ENCODE measurements at places on chromosomes 12 and 14.

GRCh38 chr12:132558042-132558856, 52.1 kb downstream of the LRCOL1 start:
- DNase-seq: peak; percentile 21

- DNase-seq: no peak
These were observed 1665.8 kb upstream of the FLRT2 start for GRCh38 chr14:83864106-83864505.

DNA sequence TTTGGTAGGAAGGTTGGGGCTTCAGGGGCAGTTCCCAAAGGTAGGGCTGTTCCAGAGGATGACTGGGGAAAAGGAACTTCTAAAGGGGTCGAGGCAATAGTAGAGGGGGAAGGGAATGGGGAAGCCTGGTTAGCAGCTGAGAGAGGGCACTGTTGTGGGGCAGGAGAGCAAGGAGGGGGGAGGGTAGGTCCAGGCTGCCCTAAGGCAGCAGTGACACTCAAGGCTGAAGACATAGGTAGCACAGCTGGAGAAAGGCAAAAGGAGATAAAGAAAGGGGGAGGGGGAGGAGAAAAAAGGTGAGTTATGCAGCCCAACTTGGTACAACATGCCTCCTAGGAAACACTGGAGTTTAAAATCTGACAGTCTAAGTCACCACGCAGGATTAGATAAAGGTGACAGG, 3.9 kb downstream of the NACA start:
- DNase-seq: no peak

- no peak for DNase-seq
These were observed 73.9 kb downstream of the EP400 start for GRCh38 chr12:132023658-132024057.

DNA sequence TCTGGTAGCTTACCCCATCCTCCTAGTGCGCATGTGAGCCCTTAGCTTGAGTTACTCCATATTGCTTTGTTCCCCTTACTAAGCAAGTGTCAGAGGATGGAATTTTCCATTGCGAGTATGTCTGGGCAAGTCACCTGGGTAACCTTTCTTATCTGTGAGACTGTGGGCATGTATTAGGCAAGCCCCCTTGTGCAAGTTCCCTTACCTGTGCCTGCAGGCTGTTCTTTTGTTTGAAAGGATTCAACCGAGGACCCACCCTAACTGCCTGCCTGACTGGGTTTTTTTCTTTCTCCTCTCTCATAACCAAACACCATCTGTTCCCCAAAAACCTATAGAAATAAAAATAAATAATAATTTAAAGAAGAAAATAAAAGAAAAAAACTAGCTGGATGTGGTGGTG, 22.3 kb upstream of the PPP2R5E start:
- DNase-seq: no peak

- no peak for DNase-seq
These were observed 377.7 kb downstream of the SLC16A7 start for GRCh38 chr12:59973515-59973914.

GRCh38 chr12:53754188-53754585, 2.4 kb upstream of the CISTR start:
- no peak for DNase-seq

DNA sequence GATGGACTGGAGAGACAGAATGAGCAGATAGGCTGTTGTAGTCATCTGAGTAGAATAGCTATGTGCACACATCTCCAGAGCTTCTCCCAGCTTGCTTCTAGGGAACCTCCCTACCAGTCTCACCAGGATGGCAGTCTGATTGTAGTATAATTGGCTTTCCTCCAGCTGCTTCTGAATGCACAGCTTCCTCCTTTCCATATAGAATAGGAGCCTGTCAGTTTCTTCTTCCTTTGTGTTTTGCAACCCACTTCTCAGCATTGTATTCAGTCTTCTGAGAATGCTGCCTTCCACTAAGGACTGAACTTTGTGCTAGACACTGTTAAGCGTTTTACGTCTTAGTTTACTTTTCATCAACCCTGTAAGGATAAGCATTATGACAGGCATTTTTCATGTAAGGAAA, 2.2 kb upstream of the CSAD start:
- DNase-seq: no peak

- DNase-seq: no peak
These were observed 60.7 kb downstream of the POLR3B start for GRCh38 chr12:106417926-106418910.

GRCh38 chr12:14185427-14186192, 179.9 kb upstream of the ATF7IP start:
- DNase-seq: peak; percentile 7

DNA sequence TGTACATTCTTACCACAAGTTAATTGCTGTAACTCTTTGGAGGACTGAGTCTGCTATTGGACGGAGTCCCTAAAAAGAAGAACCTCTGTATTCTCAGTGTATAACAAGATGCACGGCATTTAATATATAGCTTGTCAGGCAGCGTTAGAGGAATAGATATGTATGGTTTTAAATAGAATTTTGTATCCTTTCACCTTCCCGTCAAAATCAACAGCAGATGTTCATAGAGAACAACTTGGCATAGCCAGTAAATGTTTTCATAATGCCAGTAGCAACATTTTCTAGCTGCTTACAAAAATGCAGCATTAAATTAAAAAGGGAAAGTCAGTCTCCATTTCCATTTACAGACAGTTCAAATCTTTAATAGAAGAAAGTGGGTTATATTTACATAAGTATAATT, 6.8 kb downstream of the SCYL2 start:
- no peak for DNase-seq

DNA sequence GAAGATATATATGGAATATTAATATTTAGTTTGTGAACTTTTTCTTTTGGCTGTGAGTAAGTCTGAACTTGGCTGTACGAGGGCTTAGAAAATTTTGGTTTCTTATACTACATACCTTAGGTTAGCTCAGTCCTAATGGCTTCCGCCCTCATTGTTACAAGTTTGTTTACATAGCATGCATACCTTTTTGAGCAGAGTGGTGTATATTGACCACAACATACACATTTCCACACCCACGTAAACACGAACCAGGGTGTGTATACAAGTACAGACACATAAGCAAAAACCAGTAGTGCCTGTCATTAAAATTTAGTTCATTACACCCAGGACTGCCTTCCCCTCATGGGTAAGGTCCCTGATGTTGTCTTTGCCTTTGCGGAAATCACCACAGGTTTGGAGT, 230.2 kb upstream of the RGS6 start:
- DNase-seq: no peak

GRCh38 chr12:123344086-123344485, 20.6 kb downstream of the SBNO1 start:
- DNase-seq: no peak

DNA sequence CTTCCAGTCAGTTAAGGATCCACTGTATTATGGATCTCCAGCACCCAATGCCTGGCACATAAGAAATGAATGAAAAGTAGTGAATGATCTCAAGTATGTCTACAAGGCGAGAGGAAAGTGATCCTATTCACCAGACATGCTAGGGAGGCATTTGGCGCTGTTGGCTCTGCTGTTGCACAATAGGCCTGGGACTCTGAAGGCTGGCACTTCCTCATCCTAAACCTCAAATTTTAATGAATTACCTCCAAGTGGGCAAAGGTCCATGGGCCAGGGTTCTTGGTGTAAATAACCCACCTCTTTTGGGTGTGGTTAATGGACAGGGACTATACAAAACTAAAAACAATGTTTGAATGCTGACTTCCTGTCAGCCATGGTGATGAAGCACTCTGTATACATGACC, 173.4 kb upstream of the PZP start:
- DNase-seq: no peak

DNA sequence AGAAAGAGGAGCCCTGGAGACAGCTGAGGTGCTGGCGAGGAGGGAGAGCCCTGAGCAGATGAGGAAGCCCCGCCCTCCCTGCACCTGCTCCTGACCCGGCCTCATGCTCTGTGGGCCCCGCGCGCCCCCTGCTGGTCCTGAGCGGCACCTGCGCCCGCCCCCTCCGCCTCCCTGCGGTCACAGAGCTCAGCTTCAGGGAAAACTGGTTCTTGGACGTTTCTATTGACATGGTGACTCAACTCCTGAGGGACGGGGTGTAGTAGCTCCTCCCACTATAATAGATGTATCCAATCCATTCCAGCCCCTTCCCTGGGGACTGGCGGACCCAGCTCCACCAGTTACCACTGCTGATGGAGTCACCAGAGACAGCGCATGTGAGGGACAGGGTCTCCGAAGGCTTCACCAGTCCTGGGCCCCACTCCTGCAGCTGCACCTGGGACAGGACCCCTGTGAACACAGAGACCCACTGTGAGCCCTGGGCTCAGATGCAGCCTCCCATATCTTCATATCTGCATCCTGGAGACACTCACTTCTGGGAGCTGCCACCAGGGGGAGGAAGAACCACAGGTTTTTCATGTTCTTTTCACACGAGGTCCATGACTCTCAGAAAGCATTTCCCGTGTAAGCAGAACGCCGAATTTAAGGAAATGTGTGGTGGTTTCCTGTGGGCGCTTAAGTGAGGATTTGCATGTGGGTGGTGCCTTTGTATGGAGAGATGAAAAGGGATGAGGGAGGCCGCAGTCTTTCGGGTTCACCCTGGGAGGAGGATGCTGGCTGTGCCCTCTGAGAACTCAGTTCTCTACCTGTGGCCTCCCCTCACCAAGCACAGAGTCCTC, 1346.4 kb downstream of the TMEM121 start:
- DNase-seq: peak; percentile 64
